ENCODE measurements at places on chromosomes 5 and 9.

DNA sequence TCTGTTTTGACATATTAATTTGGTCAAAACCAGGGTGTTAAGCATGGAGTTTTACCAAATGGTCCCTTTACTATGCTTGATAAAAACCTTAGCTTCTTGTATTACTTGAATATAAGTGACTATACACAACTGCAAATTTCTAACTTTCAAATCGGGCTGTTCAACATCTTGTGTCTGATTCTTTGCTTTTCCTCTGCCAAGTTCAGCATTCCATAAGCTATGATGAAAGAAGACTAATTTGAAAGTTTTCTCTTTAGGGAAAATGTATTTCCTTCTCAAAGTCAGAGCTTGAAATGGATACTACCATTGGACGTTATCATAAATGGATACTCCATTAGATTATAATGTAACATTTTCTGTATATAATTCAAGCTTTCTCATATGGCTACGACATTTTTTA is 792.9 kb downstream of the EFNA5 start:
- DNase-seq = no peak

GRCh38 chr9:99478469-99479027 is 256.5 kb downstream of the SEC61B start:
- no peak for DNase-seq

- no peak for DNase-seq
Measured at GRCh38 chr9:69044240-69045219, 9.0 kb downstream of the FXN start.

GRCh38 chr9:105392531-105392930 is 55.3 kb upstream of the FSD1L start:
- DNase-seq = no peak

DNA sequence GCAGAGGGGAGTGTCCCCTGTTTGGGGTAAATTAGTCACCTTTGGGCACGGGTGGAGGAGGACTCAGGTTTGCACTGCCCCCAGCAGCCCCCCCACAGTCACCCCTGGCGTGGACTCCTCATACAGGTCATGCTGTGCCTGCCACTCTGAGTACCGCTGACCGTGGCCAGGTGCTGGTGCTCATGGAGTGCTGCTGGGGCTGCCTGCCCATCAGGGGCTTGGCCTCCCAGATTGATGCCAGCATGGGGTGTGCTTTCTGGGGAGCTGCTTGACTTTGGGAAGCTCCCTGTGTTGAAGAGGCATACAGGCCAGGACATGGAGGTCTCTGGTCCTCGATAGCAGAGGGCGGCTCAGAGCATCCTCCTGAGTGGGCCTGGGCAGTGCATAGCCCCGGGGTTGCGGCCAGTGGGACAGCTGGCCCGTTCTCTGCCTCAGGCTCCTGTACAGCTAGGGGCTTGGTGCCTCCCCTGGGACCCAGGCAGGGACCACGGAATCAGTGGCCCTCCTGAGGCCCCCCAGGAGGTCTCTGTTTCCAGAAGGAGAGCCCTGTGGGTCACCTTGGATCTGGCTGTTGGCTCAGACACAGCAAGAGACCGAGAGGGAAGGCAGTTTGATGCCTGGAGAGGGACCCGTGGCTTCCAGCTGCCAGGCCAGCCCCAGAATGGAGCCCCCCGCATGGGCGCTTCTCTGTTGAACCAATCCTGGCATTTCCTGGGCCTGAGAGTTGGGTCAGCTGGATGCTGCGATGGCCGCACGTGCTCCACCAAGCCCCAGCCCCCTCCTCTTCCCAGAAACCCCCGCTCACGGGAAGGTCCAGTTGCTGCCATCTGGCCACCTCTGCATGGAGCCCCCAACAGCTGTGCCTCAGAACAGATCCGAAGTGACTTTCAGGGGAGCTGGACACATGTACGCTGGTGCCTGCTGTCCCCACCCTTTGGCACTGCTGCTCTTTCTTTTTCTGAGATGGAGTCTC is 6.1 kb upstream of the AJM1 start:
- no peak for DNase-seq

- DNase-seq = no peak
Measured at GRCh38 chr9:32580631-32581300, 7.8 kb upstream of the NDUFB6 start.

- no peak for DNase-seq
Measured at GRCh38 chr9:128448746-128449145, 7.1 kb upstream of the ODF2 start.

GRCh38 chr9:76676857-76677256 is 87.4 kb upstream of the PCA3 start:
- peak; percentile 71 for DNase-seq

DNA sequence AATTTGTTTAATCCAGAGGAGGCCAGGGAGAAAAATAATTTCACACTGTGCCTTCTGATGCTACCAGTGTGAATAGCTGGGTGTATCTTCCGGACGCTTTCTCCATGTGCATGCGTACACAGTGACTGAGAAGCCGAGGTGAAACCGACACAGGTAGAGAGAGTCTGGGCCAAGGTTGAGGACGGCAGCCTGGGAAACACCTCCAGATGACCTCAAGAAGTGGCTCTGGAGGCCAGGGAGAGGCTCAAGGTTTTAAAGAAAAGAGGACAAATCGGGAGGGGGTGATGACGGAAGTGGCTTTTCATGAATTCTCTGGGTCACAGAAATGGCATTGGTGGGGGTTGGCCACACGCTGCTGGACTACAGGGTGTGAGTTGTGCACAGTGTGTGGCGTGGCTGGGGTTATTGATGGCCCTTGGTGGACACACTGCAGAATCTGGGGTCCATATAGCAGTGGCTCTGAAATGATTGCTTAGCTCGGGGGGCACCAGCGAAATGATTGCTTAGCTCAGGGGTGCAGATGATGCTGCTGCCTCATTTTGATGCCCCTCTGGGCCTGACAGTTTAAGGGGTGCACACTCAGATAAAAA is 34.1 kb upstream of the LRRC14B start:
- no peak for DNase-seq

GRCh38 chr5:156698323-156698722 is 151.8 kb upstream of the PPP1R2B start:
- DNase-seq = no peak

- DNase-seq = no peak
Measured at GRCh38 chr5:82354543-82354942, 76.4 kb upstream of the RPS23 start.

- DNase-seq = no peak
Measured at GRCh38 chr5:15786884-15787283, 286.9 kb downstream of the FBXL7 start.

DNA sequence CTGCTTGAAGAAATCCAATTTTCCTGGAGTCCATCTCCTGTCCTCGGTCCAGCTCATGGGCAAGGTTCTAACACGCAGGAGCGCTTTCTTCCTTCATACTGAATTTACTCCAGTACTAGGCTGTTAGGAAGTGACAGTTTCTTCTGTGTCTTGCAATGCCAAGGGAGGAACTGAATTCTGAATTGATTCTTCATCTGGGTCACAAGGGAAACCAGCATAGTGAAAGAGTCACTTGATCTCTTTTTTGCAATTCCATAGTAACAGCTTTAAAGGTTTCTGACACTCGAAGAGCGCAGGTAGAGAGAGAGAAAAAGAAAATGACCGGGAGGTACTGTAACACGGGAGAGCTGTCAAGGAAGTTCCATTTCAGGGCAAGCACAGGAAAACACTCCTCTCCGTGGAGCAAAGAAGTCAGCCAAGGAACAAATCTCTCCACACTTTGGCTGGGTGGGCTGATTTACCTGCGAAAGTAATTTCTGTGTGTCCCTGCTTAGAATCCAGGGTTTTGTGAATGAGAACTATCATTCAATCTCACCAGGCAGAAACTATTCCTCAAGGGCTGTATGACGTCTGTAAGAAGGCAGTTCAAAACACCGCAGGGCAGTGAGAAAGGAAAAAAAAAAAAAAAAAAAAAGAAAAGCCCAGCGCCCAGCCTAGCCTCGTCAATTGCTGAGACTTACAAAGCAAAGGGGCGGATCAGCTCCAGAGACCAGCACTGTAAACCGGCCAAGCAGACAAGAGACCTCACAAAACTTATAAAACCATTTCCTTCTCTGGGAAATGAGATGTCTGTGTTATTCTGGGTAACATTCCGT is 617.8 kb downstream of the PDE4D start:
- DNase-seq = no peak

- no peak for DNase-seq
Measured at GRCh38 chr9:82101475-82101874, 112.9 kb downstream of the SPATA31D1 start.

- DNase-seq = no peak
Measured at GRCh38 chr5:146111409-146111808, 6.0 kb upstream of the PLAC8L1 start.

GRCh38 chr9:129435291-129435690 is 185.6 kb downstream of the C9orf50 start:
- no peak for DNase-seq

GRCh38 chr9:99778836-99779235 is 42.8 kb upstream of the NR4A3 start:
- DNase-seq = no peak
